Mucosa of descending colon (tissue), 3 donors: ENCODE measurements at places on chromosomes 1 and 21.

DNA sequence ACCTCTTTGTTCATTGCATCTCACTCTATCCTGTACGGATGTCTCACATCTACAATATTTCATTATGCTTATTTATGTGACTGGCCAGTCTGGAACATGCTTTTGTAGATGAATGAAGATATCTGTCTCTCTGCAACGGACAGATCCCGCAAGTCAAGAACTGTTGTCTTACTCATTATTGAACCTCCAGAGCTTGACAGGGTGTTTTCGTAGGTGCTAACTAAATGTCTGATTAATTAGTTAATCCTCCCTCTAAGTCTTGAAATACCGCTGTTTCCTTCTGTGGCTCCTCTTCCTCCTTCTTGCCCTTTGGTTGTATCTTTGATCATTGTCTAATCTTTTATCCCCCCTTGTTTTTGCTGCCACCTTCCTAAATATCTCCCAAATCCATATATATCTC lies 3.2 kb upstream of the C1orf162 start:
- no peak for DNase-seq

DNA sequence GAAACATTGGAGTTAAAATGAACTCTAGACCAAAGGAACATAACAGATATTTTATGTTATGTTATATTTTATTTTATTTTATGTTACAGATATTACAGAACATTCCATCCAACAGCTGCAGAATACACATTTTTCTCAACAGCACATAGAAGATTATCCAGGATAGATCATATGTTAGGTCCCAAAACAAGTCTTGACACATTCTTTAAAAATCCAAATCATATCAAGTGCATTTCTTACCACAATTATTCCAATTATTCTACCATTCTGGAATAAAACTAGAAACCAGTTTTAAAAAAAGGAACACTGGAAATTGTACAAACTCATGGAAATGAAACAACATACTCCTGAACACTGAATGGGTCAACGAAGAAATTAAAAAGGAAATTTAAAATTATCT lies 30.9 kb upstream of the PIGK start:
- DNase-seq, result no peak

- no peak for DNase-seq
Measured at GRCh38 chr1:235279694-235280093, 48.3 kb downstream of the ARID4B start.

GRCh38 chr1:198860371-198860770 lies 221.5 kb downstream of the PTPRC start:
- DNase-seq, result no peak

DNA sequence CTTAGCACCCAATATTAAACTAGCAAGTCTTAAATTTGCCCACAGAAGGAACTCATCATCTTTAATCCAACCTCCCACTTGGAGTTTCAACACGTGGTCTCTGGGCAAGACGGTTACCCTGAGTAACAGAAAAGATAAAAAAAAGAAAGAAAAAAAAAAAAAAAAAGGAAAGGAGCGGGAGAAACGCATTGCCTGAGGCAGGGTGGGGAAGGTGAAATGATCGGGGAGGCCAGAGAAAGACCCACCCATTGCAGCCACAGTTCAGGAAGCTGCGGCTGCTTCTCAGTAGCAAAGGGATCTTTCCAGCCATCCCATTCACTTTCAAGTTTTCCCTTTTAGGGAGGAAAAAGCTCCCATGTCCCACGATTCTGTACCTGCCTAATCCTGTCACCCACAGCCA lies 32.0 kb upstream of the OTUD3 start:
- DNase-seq, result no peak

DNA sequence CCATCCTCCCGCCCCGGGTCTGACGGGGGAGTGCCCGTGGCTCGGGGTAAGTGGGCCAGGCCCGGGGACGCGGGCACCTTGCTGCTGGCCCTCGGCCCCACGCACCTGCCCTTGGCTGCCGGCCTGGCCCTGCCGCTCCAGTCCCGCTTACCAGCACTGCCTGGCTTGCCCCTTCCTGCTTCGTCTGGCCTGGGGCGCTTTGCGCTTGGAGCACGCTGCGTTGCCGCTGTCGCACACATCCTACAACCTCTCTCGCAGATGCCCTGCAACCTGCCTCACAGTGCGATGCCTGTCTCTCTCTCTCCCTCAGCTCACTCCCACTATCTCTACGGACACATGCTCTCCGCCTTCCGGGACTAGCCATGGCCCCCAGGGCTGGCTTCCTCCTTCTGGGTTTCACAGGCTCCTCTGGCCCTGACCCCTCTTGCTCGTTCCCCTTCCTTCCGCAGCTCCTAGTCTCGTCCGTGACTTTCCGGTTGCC lies 9.7 kb downstream of the MYOG start:
- DNase-seq, result no peak

GRCh38 chr1:237058470-237058869 lies 16.5 kb downstream of the RYR2 start:
- no peak for DNase-seq

GRCh38 chr1:81525085-81525484 lies 275.6 kb upstream of the ADGRL2 start:
- DNase-seq, result no peak
